ENCODE measurements at places on chromosomes 5 and 9. TPM values are rescaled to one million over a fixed set of nuclear protein-coding genes. Genes with fewer than 3 reads are reported as not detected.
A peak's percentile ranks its signal among the peaks of the same experiment; 100 is the strongest.

The TSSK1B gene
- total RNA-seq = not detected

The SV2C gene
- not detected for total RNA-seq

The PCDH1 gene
- 0.53 TPM for total RNA-seq

The MORN5 gene
- not detected for total RNA-seq

The TMEM171 gene
- total RNA-seq = not detected

The TLR4 gene
- total RNA-seq = 1.0 TPM

The SOHLH1 gene
- total RNA-seq = not detected

DNA sequence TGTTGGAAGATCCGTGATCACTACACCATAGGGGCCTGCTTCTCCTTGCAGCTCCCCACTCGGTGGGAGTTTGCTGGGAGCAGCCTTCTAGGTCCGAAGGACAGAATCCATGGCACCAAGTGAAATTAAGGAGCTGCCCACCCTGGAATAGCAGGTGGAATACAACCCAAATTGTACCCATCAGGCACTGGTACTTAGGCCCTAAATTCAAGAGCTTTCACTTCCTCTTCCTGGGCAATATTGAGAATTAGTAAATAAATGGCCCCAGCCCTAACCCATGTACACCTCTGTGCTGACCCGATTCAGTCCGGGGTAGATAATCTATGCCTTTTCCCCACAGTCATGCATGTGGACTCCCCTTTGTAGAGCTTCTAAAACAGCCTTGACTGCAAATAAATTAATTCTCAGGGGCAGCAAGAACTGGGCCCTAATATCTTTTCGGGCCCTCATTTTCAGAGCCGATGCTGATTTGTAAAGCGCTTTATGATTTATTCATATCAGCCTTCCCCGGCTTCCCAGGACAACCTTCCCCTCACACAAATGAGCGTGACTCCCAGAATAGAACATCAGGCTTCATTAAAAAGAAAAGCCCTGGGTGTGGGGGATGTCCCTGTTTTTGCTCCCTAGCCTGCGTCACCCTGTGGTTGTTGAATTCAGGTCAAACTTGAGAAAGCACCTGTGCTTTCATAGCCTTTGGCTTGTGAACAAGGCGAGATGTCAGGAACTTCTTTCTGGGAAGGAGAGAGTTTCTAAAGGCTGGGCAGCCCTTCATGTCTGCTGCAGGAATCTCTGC, 126.1 kb upstream of the TBC1D2 start:
- H3K4me3 ChIP-seq = no peak overlapping the region
- H3K4me1 ChIP-seq = no peaks in the 10 kb centered on the region
- H3K27me3 ChIP-seq = no peaks in the 10 kb centered on the region
- DNase-seq = no peak

GRCh38 chr9:4138180-4138579, 161.7 kb downstream of the GLIS3 start:
- no peaks in the 10 kb centered on the region for H3K36me3 ChIP-seq
- no peaks in the 10 kb centered on the region for H3K4me1 ChIP-seq
- DNase-seq = no peak
- H3K4me3 ChIP-seq = no peak overlapping the region
- no peaks in the 10 kb centered on the region for H3K27me3 ChIP-seq

DNA sequence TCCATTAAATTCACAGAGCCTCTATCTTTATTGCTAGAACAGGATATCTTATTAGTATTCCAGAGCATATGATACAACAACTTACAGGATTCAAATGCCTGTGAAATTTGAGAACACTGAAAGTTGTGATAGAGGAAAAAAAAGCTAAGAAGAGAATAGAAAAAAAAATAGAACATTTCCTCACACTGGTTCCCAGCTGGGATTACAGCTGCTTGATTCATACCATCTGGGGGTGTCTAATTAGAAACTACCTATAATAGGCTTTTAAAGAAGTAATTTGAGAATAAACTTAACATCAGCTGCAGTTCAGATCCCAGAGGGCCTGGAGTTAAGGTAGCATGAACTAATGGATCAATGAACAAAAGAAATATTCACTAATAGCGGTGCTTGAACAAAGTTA, 922.0 kb downstream of the CDH12 start:
- no peak for DNase-seq
- no peaks in the 10 kb centered on the region for H3K36me3 ChIP-seq
- no peaks in the 10 kb centered on the region for H3K27me3 ChIP-seq
- H3K4me3 ChIP-seq = no peak overlapping the region
- H3K27ac ChIP-seq = no peak overlapping the region
- H3K4me1 ChIP-seq = no peaks in the 10 kb centered on the region

DNA sequence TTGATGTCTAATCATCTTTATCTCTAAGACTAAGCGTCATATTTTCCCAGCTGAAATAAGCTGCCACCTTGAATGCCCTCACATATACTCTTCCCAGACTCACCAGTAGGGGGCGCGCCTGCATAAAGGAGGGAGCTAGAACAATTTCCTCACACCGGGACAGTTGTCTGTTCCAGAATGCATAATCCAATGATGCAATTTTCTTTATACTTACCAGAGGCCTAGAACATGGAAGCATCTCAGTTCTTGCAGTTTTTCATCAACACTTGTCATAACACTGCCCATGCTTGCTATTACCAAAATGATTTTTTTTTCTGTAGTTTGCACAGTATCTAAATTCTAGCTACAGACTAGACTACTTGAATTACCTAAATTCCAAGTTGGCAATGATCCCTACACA, 203.9 kb downstream of the FRMD3 start:
- peak; percentile 5 for DNase-seq
- H3K27me3 ChIP-seq = no peaks in the 10 kb centered on the region
- no peak overlapping the region for H3K27ac ChIP-seq
- H3K4me1 ChIP-seq = no peaks in the 10 kb centered on the region
- no peak overlapping the region for H3K4me3 ChIP-seq

- H3K27me3 ChIP-seq = no peaks in the 10 kb centered on the region
- H3K27ac ChIP-seq = no peak overlapping the region
- no peak for DNase-seq
- no peaks in the 10 kb centered on the region for H3K36me3 ChIP-seq
- no peak overlapping the region for H3K4me3 ChIP-seq
- H3K4me1 ChIP-seq = no peaks in the 10 kb centered on the region
These were observed 25.1 kb downstream of the NDST1 start for GRCh38 chr5:150532996-150533395.

- no peaks in the 10 kb centered on the region for H3K4me1 ChIP-seq
- no peaks in the 10 kb centered on the region for H3K36me3 ChIP-seq
- no peak for DNase-seq
- H3K27me3 ChIP-seq = no peaks in the 10 kb centered on the region
- H3K27ac ChIP-seq = no peak overlapping the region
These were observed 284.0 kb upstream of the VLDLR start for GRCh38 chr9:2337627-2338026.

GRCh38 chr5:5492087-5492933, 69.8 kb downstream of the ICE1 start:
- peaks cover 7% of the 10 kb centered on the region for H3K4me1 ChIP-seq
- no peak overlapping the region for H3K27ac ChIP-seq
- no peak overlapping the region for H3K4me3 ChIP-seq
- peaks cover 14% of the 10 kb centered on the region for H3K36me3 ChIP-seq
- DNase-seq = peak; percentile 54

GRCh38 chr5:173913686-173914321, 25.7 kb downstream of the CPEB4 start:
- no peaks in the 10 kb centered on the region for H3K36me3 ChIP-seq
- H3K27me3 ChIP-seq = no peaks in the 10 kb centered on the region
- DNase-seq = no peak
- H3K4me3 ChIP-seq = no peak overlapping the region
- H3K27ac ChIP-seq = no peak overlapping the region

- no peak for DNase-seq
- no peaks in the 10 kb centered on the region for H3K36me3 ChIP-seq
- H3K27ac ChIP-seq = no peak overlapping the region
- H3K4me1 ChIP-seq = no peaks in the 10 kb centered on the region
- H3K4me3 ChIP-seq = no peak overlapping the region
- H3K27me3 ChIP-seq = no peaks in the 10 kb centered on the region
These were observed 76.8 kb downstream of the FCHO2 start for GRCh38 chr5:73032635-73033034.

- H3K4me3 ChIP-seq = no peak overlapping the region
- no peaks in the 10 kb centered on the region for H3K36me3 ChIP-seq
- H3K4me1 ChIP-seq = no peaks in the 10 kb centered on the region
- no peak overlapping the region for H3K27ac ChIP-seq
These were observed 14.0 kb upstream of the LOX start for GRCh38 chr5:122091936-122092600.

GRCh38 chr9:16312116-16312515, 558.4 kb downstream of the BNC2 start:
- no peaks in the 10 kb centered on the region for H3K36me3 ChIP-seq
- H3K4me1 ChIP-seq = no peaks in the 10 kb centered on the region
- no peak overlapping the region for H3K27ac ChIP-seq

DNA sequence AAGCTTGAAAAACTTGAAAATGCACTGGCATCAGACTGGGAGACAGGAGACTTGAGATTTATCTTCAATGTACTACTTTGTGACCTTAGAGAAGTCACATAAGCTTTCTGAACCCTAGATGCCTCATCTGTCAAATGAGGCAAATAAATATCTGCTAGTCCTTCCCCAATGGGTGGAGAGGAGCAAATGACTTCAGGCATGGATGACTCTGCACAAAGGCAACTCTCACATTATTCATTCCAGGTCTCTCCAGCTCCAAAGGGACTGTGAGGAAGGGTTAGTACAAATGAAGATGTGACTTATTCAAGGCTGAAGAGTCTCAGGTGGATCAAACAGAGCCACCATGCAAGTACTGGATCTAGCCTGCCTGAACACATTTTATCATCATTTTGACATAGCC, 228.7 kb downstream of the SLIT3 start:
- no peaks in the 10 kb centered on the region for H3K27me3 ChIP-seq
- no peak for DNase-seq

- no peaks in the 10 kb centered on the region for H3K4me1 ChIP-seq
- no peak overlapping the region for H3K27ac ChIP-seq
- no peak for DNase-seq
- no peaks in the 10 kb centered on the region for H3K27me3 ChIP-seq
These were observed 77.1 kb upstream of the RETREG1 start for GRCh38 chr5:16693879-16694278.

GRCh38 chr9:105187781-105188180, 56.7 kb upstream of the SLC44A1 start:
- no peaks in the 10 kb centered on the region for H3K4me1 ChIP-seq
- H3K4me3 ChIP-seq = no peak overlapping the region
- no peaks in the 10 kb centered on the region for H3K36me3 ChIP-seq
- no peak for DNase-seq

- H3K4me1 ChIP-seq = no peaks in the 10 kb centered on the region
- no peak overlapping the region for H3K27ac ChIP-seq
- H3K4me3 ChIP-seq = no peak overlapping the region
- H3K36me3 ChIP-seq = no peaks in the 10 kb centered on the region
- no peak for DNase-seq
- H3K27me3 ChIP-seq = no peaks in the 10 kb centered on the region
These were observed 460.8 kb downstream of the MTRR start for GRCh38 chr5:8329773-8330172.
